Activated T-helper 2 cell treated with anti-CD3 and anti-CD28 coated beads, Interferon-gamma antibody, Interleukin-2, Interleukin-4, amounts not matched to agents 10 μg/mL and 5 μg/mL and 100 μg/mL, durations not matched to agents 14 hours and 24 hours and 36 hours (primary cell): ENCODE measurements at places on chromosomes 7 and 10.

- no peak for DNase-seq
These were observed 7.4 kb upstream of the VSIR start for GRCh38 chr10:71780719-71781118.

DNA sequence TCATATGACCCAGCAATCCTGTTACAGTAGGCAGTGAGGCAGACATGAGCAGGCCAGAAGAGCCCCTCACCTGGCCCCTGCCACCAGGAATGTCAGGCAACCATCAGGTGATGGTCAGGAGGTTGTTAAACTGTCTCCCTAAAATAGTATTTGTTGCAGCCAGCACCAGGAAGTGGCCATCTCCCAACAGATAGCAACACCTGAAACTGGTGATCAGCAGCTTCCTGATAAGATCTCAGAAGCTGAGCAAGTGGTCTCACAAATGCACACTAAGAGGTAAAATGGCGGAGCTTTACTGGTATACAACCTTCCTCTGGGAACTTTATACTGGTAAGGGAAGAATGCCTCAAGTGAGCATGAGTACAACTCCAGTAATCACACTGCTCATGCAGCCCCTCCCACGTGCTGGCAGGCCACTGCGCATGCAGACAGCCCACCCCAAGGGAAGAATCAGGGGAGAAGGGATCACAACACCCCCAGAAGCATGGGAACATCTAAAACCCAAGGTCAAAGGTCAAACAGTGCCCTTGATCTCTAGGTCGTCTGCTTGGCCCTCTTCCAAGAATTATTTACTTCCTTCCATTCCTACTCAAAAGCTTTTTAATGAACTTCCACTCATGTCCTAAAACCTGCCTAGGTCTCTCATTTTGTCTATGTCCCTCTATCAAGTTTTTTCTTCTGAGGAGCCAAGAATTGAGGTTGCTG is 133.5 kb downstream of the DOCK4 start:
- no peak for DNase-seq

DNA sequence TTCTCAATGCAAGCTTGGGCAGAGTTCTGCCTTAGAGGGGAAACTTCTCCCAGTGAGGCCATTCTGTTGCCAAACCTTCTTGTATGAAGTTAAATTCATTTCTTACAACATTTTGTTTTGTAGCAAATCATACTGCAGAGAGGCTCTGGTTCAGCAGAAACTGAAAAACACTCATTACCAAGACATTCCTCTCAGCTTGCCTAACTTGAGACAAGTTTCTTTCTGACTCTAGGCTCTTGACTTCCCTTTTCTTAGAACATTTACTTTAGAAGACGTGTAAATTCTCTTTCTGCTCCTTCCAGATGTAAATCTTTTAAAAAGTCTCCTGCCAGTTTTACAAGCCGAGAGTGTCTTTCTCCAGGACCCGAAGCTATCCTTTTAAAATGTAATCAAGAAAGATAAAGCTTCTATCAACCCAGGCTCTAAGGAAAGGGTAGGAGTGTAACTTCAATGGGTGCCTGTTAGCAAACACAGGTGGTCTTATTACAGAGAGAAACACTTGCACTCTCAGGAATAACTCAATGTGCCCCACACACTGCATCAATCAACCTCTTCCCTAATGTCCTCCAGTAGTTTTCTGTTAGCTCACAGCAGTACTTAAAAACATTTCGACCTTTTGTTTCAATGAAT is 80.5 kb upstream of the TAS2R16 start:
- no peak for DNase-seq

DNA sequence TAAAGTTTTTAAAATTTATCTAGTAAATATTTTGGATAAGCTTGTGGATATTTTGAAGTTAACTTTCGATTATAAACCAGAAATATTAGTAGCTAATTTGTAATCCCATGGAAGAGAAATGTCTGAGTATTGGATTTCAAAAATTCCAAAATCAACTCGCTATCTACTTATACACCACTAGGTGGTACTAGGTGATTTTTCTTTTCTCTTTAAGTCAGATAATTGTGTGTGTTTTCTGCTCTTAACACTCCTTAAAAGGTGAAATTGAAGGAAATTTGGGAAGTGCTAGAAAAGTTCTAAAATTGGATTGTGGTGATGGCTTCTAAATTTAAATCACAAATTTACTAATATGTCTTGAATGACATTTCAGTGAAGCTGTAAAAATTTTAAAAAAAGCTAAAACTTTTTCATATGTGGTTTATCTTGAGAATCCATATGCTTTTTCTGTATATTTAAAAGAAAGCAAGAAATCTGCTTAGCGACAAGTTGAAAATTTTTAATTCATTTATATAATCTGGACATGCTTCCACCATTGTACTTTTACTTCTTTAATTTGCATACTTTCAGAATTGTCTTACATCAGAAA is 90.2 kb downstream of the IPMK start:
- DNase-seq = no peak

- DNase-seq = no peak
These were observed 38.3 kb downstream of the AKR1B1 start for GRCh38 chr7:134420424-134421125.

DNA sequence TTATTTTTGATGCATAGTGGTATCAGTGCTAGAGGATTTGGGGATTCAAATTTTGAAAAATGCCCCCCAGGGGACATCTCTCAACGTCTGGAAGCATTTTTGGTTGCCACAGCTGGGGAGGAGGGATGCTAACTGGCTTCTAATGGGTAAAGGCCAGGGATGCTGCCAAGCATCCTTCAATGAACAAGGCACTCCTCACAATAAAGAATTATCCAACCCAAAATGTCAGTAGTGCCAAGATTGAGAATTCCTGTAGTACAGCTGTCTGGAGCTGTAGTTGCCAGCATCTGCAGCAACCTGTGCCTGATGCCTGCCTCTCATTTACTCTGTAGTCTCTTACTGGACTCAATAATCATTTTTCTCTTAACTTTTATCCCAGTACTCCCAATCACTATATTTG is 53.5 kb downstream of the SEPTIN7 start:
- no peak for DNase-seq

GRCh38 chr7:142516038-142516501 is 233.2 kb upstream of the PRSS1 start:
- DNase-seq = no peak

- DNase-seq = no peak
These were observed 30.7 kb upstream of the INSIG1 start for GRCh38 chr7:155267023-155267422.

- DNase-seq = no peak
These were observed 534.6 kb upstream of the NRP1 start for GRCh38 chr10:33869028-33869427.

- no peak for DNase-seq
These were observed 134.1 kb downstream of the GFRA1 start for GRCh38 chr10:116138897-116139296.

- DNase-seq = no peak
These were observed 95.1 kb upstream of the PALS2 start for GRCh38 chr7:24478137-24478655.

GRCh38 chr7:24214670-24215069 is 69.3 kb upstream of the NPY start:
- no peak for DNase-seq

- DNase-seq = no peak
These were observed 418.5 kb upstream of the SEMA3A start for GRCh38 chr7:84612981-84613681.

GRCh38 chr7:149060156-149060555 is 30.4 kb downstream of the ZNF786 start:
- DNase-seq = no peak

GRCh38 chr7:131106681-131107336 is 220.9 kb upstream of the MKLN1 start:
- DNase-seq = peak; percentile 42

- no peak for DNase-seq
These were observed 1.6 kb upstream of the MARVELD1 start for GRCh38 chr10:97711640-97712572.

DNA sequence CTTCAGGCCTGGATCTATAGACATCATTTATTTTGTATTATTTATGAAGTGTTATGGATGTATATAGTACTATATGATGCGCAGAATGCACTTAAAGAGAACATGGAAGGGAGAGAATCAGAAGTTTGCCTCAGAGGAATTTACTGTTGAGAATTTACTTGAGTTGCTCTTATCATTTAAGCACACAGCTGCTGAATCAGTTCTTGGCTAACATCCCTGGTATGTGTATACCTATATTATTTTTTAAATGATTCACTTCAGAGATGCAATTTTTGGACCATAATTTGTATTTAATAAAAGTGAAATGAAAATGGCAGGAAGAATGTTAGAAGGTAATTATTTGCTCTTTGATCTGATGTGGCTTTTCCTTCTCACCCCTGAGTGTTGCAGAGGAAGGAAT is 191.6 kb downstream of the BICC1 start:
- DNase-seq = no peak

GRCh38 chr7:27148031-27148755 is 619 bp upstream of the HOXA6 start:
- DNase-seq = no peak

DNA sequence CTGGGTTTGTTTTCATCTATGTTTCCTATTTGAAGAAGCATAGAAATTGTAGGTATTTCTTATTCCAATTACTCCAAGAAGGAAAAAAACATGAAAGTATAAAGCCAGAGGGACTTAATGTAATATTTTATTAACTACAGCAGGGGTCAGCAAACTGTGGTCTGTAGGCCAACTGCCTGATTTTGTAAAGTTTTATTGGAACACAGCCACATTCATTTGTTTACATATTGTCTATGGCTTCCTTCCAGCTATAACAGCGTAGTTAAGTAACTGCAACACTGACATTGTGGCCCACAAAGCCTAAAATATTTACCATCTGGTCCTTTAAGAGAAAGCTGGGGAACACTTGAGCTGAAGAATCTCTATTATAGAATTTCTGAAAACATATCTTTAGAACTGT is 306.2 kb downstream of the BICC1 start:
- DNase-seq = no peak
